ENCODE measurements at places on chromosomes 3 and 15. TPM values are rescaled to one million over a fixed set of nuclear protein-coding genes. Genes with fewer than 3 reads are reported as not detected.

NKTR gene
- polyA plus RNA-seq: 220 TPM

STAB1 gene
- polyA plus RNA-seq: 37.6 TPM

FOXL2 gene
- not detected for polyA plus RNA-seq

TM6SF1 gene
- 3.2 TPM for polyA plus RNA-seq

RBM5 gene
- polyA plus RNA-seq: 401 TPM

AGBL1 gene
- polyA plus RNA-seq: 0.18 TPM

NR2E3 gene
- 1.0 TPM for polyA plus RNA-seq

RYR3 gene
- 16.9 TPM for polyA plus RNA-seq

LRRC15 gene
- not detected for polyA plus RNA-seq

WWTR1 gene
- 102 TPM for polyA plus RNA-seq

ARGFX gene
- not detected for polyA plus RNA-seq

GRM2 gene
- polyA plus RNA-seq: 0.52 TPM

ANKDD1A gene
- polyA plus RNA-seq: 8.8 TPM

GP5 gene
- 0.40 TPM for polyA plus RNA-seq

LRRIQ4 gene
- 0.12 TPM for polyA plus RNA-seq

DNA sequence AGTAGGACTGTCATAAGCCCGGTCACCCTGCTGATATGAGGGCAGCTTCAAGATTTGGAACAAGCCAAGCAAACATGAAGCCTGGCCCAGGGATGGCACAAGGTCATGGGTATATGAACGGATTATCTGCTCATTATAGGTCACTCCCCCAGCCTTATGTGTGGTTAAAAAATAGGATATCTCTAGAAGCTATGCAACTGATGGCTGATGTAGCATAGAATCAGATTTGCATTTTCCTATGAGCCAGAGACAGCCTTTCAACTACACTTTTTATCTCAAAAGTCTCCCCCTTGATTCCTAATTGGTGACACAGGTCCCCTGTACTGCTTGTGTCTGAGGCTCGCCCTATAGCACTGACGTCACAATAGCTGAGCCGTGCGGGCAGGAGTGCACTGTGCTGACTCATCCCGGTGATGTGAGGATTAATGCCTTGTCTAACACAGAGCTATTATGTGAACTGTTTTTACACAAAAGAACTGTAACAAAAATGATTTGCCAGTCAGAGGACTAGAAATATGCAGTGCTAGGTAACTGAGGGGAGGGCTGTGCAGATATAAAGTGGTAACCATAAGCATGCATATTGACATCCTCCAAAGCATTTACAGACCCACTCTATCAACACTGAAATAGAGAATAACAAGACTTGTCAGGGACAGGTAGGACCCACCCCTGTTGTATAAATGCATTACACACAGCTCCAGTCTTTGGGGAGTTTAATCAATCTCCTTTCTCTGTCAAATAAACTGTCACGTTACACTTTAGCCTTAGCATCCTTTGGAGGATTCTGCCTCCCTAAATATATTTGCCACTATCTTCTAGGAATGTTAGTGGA, 204.9 kb downstream of the TIGIT start:
- no peak for DNase-seq

- no peak for DNase-seq
Observed at GRCh38 chr3:172138193-172138537, 98.8 kb downstream of the FNDC3B start.

DNA sequence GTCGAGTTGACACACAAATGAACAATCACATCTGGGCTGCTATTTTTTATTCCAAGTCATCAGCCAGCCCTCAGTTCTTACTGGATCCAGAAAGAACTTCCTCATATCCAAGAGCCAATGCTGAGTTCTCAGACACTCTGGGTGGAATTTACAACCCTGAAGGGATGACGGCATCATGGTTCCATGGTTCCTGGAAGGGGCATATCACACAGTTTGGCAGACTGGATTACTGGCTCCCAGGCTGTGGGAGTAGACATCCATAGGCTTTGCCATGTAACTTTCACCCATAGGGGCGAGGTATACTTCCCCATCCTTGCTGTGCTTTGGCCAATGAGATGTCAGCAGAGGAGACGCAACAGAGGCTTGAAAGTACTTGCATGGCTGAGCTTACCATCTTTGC, 26.9 kb upstream of the KBTBD12 start:
- no peak for DNase-seq

DNA sequence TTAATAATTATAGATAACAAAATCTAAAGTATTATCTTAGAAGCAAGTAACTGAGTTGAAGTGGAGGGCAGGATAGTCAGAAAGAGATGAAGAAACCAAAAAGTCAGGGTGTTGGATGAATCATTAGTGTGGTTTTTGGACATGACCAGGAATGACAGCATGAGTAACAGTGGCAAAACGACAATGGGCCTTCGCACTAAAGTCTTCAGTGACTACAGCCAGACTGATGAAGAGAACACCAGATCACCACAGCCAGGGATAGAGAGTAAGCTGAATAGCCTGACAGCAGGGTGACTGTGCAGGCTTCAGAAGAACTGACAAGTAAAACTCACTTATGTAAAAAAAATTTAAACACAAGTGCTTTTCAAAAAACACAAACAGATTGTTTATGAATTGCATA, 96.0 kb upstream of the MELTF start:
- no peak for DNase-seq

DNA sequence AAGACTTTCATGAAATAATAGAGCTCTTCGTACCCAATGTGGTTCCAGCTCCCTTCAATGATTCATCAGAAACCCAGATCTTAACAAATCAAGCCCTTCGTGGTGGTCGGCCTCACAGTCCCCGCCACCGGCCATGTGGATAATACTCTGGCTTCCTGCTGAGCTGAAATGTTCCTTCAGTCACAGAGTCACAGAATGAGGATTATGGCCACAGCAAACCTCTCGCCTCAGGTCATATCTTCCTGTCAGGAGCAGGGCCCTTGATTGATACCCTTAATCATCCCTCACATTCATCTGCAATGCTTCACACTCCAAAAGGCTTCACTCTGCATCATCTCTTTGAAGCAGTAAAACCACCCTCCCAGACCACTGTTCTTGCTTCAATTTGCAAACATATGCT, 452.6 kb downstream of the OCA2 start:
- no peak for DNase-seq

DNA sequence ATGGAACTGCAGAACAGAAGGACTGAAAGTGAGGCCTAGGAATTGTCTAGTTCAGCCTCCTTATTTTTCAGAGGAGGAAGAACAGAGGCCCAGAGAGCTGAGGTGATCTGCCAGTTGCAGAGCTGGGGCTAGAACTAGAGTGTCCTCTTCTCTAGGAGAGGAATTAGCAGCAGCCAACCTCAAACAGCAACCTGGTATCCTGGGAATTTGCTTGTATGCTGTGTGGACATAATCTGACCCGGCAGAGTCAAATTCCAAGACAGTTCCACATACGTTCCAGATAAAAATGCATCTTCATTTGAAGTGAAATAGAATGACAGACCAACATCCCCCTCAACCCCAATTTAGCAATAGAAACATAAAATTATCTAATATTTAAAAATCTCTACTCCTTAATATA, 13.5 kb upstream of the TSC22D2 start:
- DNase-seq: no peak

- DNase-seq: peak; percentile 37
Observed at GRCh38 chr15:55741833-55742497, 987 bp downstream of the PRTG start.

- DNase-seq: no peak
Observed at GRCh38 chr15:71152542-71152941, 37.3 kb downstream of the THSD4 start.

GRCh38 chr3:137103739-137104138, 146.0 kb downstream of the IL20RB start:
- no peak for DNase-seq

DNA sequence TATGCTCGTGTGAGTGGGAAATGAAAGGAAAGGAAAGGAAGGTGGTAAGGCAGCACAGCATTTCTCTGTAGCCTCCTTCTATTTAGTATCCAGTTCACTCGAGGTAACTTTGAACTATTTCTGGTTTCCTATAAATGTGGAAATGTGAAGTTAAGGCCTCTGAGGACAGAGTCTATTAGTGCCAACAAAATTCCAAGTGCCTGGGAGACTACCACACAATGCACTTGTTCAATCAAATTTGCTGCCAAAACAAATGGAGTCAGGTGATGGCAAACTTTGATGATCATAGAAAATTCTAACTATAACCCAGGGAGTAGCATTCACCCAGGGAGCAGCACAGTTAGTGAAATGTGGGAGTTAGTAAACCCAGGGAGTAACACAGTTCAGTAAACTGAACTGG, 155.1 kb downstream of the ALCAM start:
- DNase-seq: no peak

DNA sequence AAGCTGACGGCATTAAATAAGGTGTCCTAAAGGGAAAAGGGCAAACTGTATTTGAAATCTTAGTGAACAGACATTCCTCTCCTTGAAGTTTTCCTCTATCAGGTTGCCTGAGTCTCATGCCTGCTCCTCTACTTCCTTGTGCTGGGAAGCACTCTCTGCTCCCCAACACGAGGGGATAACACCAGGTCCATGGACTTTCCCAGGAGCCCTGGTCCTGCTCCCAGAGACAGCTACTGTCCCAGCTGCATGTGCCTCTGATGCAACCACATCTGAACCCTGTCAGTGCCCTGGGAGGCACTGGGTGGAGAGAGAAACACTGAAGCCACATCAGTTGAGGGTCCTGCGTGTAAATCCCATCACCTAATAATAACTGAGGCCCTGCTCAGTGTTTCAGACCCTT, 7.4 kb downstream of the TLR9 start:
- DNase-seq: no peak

GRCh38 chr15:65395567-65396202, 17.9 kb upstream of the IGDCC3 start:
- DNase-seq: no peak

- DNase-seq: peak; percentile 33
Observed at GRCh38 chr3:143464850-143465249, 345.3 kb downstream of the CHST2 start.

- no peak for DNase-seq
Observed at GRCh38 chr3:172658344-172659245, 52.3 kb downstream of the NCEH1 start.

DNA sequence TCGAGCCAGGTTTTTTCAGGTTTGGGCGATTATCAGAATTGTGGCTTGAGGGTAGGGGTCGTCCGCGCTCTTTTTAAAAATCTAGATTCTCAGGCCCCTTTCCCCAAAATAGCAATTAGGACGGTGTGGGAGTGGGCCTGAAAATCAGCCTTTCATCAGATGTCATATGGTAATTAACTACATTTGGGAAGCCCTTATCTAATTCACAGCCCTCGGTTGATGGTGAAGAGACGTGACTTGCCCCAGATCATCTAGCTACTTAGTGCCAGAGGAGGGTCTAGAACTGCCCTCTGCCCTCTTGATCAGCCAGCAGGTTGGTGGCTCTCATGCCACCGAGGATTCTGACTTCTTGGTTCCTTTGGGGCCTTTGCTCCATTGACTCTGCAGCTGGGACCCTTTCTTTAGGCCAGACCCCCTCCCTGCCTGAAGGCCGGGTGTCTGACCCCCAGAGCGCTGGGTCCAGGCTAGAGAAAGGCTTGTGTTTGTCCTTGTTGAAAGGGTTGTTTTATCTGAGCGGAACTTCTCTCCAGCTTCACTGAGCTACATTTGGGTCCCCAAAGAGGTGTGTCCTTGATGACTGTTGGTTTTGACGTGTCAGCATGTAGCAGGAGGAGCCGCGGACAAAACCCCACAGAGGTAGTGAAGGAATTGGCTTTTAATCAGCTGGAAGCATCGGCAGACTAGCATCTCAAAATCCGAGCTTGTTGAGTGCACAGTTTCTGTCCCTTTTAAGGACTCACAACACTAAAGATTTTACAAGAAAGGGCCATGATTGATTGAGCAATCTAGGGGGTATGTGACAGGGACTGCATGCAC, 857 bp downstream of the AEN start:
- DNase-seq: no peak

- no peak for DNase-seq
Observed at GRCh38 chr3:25889525-25889917, 99.6 kb downstream of the OXSM start.

- no peak for DNase-seq
Observed at GRCh38 chr15:35071106-35071505, 14.0 kb downstream of the NANOGP8 start.

- DNase-seq: no peak
Observed at GRCh38 chr3:114557791-114558190, 264.0 kb downstream of the TIGIT start.

DNA sequence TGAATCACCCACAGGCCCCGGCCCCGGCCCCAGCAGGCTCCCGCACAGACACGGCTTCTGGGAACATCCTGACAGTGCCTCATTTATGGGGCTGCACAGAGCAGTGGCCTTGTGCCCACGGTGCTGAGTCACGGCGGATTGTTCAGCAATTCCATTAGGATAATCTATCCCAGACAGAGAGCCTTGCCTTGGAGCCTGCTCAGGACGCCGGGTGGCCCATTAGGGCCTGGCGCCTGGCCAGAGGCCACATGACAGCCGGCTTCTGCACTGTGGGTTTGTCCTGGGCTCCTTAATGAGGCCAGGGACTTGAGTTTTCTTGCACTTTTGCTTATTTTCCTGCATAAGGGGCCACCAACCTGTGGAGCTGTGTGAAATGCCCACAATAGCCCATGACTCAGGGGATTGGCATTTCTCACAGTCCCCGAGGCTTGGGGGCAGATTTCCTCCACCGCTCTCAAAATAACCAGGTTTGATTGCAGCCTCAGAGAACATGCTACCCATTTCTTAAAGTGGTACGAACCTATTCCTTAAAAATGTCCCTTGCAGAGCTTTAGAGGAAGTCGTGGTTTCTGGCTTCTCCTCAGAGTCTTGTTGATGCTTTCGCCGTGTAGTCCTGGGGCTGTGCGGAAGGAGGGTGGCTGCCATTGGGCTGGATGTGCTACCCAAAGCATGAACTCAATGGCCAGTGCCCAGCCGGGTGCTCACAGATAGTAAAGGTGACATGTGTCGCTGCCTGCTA, 19.0 kb downstream of the SYNM start:
- DNase-seq: peak; percentile 59

GRCh38 chr3:36562945-36563344, 182.6 kb downstream of the STAC start:
- DNase-seq: no peak

DNA sequence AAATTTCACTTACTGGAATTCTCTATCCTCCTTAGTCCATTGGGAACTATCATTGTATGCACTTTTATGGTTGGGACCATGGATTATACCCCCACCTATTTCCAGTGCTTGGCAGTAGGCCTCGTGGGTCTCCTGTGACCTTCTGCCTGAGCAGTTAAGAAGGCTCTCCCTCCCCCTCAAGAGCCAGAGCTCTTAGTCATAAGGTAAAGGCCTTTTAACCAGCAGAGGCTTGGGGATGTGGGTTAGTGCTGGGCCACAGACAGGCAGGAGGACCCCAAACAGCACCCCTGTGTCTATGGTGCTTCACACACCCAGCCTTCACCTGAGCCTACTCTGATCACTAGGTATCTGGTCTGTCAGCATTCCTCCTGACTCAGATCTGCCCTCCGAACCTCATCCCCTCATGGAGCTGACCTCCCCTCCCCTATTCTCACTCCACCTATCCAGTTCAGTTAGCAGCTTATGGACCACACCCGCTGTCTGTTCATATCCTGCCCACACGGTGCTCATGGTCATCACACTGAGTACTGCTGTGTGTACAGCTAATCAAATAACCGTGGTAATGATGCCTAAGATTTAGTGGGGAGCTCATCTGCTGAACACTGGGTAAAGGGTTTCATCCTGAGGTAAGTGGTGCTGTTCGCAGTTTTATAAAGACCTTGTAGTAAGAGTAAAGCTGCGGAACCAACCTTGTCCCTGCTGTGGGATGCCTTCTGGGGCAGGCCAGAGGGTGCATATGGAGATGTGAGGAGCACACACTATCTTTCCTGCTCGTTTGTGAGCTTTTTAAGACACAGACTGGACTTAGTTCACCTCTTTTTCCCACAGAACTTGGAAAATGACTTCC, 40.9 kb downstream of the KLHL18 start:
- DNase-seq: no peak

- no peak for DNase-seq
Observed at GRCh38 chr15:92796161-92796611, 103.9 kb upstream of the CHD2 start.

Measured in left kidney (tissue), 8 donors.